ENCODE measurements at places on chromosomes 3 and 15.

GRCh38 chr15:50476143-50476542 lies 51.9 kb downstream of the USP8 start:
- no peak for DNase-seq

GRCh38 chr3:58588030-58588614 lies 10.9 kb upstream of the FAM107A start:
- DNase-seq, result peak; percentile 19

DNA sequence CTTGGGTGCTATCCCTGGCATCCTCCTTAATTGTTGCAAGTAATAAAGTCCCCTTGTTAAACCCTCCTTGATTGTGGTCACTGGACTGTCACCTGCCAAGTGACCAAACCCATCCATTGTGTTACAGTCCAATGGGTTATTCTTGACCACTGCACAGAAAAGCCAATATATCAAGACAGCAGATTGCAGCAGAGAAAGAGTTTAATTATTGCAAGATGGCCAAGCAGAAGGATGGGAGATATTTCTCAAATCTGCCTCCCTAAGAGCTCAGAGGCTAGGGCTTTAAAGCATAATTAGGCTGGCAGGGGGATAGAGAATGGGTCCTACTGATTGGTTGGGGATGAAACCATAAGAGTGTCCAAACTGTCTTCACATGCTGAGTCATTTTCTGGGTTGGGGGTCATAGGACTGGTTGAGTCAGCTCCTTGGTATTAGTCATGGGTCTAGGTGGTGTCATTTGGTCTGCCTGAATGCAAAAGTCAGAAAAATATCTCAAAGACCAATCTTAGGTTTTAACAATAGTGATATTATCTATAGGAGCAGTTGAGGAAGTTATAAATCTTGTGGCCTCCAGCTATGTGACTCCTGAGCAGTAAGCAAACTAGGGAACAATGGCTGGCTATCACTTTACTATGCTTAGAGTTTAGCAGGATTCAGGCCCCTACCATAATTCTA lies 19.1 kb upstream of the XYLB start:
- DNase-seq, result peak; percentile 10

GRCh38 chr15:57591822-57592367 lies at the start of gene MYZAP:
TSS of gene MYZAP (plus strand) at chr15:57591904. CDS start at chr15:57592035, 131 bp downstream.
- DNase-seq, result peak; percentile 39

DNA sequence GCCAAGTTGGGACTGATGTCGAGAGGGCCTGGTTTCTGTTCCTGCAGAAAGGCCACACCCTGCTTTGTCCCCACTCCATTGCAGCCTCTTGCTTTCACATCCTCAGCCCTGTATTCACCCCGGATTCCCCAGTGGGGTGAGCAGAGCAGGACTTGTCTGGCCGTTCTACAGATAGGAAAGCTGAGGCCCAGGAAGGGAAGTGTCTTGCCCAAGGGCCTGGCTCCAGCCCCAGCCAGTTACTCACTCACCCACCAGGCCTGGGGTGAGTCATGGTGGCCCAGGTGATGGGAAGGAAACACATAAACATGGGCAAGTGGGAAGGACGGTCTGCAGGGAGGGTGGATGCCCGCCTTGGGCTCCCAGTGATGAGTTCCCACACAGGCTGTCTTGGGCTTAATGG lies 6.1 kb upstream of the DUSP7 start:
- DNase-seq, result no peak

GRCh38 chr3:125025642-125026041 lies 30.2 kb downstream of the HEG1 start:
- DNase-seq, result no peak

- no peak for DNase-seq
Measured at GRCh38 chr3:172101107-172101506, 61.7 kb downstream of the FNDC3B start.
